GM18507 (cell line): ENCODE measurements at places on chromosomes 3 and 15.

DNA sequence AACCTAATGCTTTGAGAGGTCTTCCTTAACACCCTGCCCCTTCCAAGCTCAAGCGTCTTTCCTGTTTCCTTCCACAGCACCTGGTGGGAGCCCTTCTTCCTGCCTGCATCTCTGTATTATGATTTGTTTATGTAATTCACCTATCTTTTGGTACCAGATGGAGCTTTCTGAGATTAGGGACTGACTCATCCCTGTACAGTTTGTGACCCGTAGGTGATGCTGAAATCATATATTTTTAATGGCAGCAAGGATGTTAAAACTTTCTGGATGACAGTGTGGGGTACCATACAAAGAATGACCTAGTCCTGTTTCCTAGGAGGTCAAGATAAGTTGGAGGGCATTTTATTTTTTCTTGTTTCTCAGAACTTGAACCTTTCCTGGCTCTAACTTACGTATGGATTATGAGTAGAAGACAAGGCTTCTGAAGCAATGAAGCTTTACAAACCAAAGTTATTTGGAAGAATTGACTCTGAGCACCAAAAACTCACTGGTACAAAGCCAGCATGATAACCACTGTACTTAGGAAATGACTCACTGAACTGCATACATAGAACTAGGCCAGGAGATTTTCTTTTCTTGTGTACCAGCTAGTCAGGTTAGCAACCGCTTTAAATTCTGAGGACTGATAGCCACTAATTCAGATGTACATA lies 46.6 kb downstream of the HHLA2 start:
- no peak for DNase-seq

DNA sequence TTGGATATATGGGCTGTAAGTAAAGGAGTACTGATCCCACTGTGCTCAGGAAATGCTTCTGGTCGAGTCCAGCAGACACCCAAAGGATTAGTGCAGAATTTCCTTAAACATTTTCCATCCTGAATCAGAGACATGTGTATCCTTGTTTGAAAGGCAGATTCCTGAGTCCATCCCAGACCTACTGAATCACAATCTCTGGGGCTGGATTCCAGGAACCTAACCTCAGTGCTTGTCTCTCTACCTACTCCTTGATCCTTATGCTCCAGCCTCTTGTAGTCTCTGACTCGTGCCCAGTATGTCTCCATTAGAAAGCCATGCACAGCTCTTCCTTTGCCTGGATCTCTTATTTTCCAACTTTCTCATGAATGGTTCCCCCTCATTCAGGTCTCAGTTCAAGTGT lies 585.8 kb downstream of the NLGN1 start:
- DNase-seq, result no peak

DNA sequence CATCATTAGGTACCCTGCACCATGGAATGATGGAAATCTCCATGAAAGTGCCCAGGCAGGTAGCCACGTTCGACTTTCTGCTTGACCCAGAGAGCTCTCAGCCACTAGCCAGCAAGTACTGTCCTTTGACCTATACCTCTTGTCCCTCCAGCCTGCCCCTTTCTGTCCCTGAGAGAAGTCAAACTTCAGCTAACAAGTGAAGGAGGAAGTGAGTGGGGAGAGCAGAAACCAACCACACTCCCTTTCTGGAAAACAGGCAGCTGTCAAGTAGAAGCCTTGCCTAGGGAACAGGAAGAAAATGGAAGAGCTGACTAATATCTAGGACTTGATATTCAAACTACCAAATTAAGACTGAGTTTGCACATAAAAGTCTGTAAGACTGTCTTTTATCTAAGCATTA lies 30.3 kb upstream of the FSTL1 start:
- DNase-seq, result no peak

DNA sequence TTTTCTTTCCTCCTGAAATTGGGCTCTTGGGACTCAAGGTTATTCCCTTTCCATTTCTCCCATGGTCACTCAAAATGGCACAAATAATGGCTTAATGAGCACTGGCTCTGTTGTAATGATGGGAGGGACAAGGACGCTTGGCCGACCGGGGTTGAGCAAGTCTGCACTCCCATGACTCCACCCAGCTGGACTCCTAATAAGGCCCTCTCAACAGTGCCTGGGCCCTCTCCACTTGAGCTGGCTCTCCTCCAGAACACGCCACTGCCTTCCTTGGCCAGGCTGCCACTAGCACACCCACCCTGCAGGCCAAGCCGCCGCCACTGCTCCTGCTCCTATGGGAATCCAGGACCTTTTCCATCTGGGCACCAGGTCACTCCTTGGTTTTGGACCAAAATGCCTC lies 42.3 kb downstream of the ADCY5 start:
- DNase-seq, result no peak

DNA sequence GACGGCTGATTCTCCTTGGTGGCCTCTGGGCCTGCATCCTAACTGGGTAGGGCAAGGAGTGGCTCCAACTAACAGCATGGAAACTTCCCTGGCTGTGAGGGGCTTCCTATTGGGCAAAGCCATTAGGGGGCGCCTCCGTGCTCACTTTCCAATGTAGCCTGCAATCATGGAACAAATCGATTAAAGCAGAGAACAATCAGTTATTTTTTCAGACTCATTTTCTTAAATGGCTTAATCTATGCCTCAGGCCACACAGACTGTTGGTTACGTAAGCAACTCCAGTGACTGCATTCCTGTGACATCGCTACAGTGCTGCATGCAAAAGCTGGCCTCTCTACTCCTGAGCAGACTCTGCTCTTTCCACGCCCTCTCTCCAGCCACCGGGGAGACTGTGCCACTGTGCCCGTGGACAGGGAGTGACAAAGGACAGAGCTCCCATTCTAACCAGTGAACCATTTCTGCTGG lies 278.9 kb downstream of the KLF13 start:
- no peak for DNase-seq

- no peak for DNase-seq
Observed at GRCh38 chr3:130901463-130902204, 7.8 kb downstream of the ATP2C1 start.

- no peak for DNase-seq
Observed at GRCh38 chr3:47418167-47419082, 37.6 kb downstream of the PTPN23 start.

- DNase-seq, result no peak
Observed at GRCh38 chr3:134080761-134081160, 51.0 kb upstream of the SLCO2A1 start.

GRCh38 chr3:68163062-68163461 lies 508.6 kb upstream of the SUCLG2 start:
- no peak for DNase-seq

GRCh38 chr3:71684046-71684756 lies 41.0 kb downstream of the EIF4E3 start:
- no peak for DNase-seq

DNA sequence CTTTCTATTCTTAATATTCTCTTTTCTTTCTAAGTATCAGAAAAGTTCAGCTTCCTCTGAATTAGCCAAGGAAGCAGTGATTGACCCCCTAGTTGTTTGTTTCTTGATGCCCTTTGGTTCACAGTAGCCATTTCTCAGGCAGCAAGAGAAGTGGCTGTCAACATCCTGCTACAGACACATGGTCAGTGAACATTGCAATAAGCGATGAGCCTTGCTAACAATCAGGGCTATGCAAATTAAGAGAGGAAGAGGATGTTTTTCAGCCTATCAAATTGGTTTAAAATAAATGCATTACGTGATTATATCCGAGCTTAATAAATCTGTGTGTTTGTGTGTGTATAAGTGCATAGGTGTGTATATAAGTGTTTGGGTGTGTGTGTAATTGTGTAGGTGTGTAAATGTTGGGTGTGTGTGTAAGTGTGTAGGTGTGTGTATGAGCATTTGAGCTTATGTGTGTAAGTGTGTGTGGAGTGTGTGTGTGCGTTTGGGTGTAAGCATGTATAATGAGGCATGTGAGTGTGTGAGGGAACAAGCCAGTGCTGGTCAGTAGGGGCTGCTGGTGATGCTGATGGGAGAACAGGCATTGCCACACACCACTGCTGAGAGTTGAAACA lies 78.1 kb upstream of the XCR1 start:
- no peak for DNase-seq

GRCh38 chr15:64478863-64479262 lies 18.5 kb downstream of the ZNF609 start:
- no peak for DNase-seq

DNA sequence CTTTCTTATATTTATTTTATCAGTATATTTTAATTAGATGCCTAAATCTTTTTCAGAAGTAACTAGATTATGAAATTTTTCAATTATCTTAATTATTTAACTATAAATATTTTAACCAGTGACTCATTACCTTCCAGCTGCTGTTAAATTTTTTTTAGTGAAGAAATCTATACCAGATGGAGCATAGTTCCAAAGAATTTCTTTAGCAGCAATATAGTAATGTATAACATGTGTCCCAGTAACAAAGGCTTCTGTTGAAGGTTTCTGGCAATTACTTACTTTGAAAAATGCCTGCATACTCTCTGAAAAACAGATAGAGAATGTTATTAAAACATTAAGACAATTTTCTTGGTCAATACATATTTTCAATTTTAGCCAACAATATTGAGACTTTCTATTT lies 45.1 kb upstream of the CP start:
- DNase-seq, result no peak

- no peak for DNase-seq
Observed at GRCh38 chr3:192841428-192841827, 76.2 kb downstream of the MB21D2 start.

DNA sequence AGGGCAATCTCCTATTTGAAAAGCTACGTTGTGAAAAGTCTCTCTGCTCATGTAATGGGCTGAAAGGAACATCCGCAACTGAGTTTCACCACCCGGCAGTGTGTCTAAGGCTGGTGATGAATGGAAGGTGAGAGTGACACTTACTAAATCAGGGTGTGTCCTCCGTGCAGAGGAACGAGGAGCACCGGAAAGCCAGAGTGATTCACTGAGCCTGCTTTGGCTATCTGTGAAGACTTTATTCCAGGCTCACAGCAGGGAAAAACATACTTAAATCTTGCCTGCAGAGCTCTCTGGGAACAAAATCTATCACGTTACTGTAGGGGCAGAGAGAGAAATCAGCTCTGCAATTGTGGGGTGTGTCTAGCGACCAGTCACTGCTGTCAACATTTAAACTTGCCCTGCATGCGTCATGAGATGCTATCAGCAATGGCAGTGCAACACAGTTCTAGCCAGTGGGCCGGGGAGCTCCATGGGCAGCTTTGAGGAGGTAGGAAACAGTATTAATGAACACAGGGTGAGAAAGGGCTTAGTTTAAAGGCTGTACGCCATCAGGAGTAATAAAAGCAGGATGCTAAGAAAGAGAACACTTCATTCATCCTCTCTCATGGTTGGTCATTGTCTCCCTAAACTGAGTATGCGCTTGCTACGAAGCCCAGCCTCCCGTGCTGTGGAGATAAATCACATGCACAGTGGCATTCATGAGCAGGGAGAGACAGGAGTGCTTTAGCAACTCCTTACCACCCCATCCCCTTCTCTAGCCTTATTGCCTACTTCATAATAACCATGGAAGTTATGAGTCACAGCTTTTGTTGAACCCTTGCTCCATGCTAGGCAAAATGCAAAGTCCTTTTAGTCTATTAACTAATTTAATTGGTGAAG lies 542.7 kb upstream of the ADAMTS9 start:
- no peak for DNase-seq

DNA sequence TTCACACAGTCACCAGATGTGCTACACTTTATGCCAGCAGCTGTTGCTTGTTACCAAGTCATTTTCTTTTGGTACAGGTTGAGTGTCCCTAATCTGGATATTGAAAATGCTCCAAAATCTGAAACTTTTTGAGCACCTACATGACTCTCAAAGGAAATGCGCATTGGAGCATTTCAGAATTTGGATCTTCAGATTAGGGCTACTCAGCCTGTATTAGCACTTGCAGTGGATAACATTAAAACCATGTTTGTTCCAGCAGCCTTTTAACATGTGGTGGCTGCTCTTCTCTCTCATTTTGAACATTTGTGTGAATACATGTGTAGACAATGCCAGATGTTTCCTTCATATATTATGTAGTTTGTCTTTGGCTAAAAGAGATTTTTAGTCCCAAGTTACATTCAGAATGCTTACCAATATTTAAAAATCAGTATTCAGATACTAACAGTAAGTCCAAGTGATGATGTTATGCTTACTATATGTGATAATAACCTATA lies 230.9 kb upstream of the UBE2E1 start:
- DNase-seq, result no peak

- DNase-seq, result no peak
Observed at GRCh38 chr3:192897005-192897404, 20.7 kb downstream of the MB21D2 start.

- no peak for DNase-seq
Observed at GRCh38 chr3:188656196-188656982, 502.4 kb downstream of the LPP start.

DNA sequence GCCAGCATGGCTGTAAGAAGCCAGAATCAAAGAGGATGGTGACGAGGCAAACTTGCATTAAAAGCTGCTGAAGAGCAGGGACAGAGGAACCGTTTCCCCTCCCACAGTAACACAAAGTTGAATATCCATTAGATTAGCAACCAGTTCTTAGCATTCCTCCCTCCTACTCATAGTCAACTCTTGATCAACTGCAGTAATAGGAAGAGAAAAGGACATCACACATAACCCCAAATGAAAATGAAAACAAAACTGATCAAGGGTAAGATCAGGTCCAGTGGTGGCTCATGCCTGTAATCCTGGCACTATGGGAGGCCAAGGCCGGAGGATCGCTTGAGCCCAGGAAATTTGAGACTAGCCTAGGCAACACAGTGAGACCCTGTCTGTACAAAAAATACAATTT lies 165.2 kb downstream of the GREM1 start:
- no peak for DNase-seq

GRCh38 chr15:26722621-26723160 lies 50.2 kb downstream of the GABRB3 start:
- DNase-seq, result no peak

- DNase-seq, result no peak
Observed at GRCh38 chr3:32340611-32341365, 50.9 kb upstream of the CMTM7 start.

DNA sequence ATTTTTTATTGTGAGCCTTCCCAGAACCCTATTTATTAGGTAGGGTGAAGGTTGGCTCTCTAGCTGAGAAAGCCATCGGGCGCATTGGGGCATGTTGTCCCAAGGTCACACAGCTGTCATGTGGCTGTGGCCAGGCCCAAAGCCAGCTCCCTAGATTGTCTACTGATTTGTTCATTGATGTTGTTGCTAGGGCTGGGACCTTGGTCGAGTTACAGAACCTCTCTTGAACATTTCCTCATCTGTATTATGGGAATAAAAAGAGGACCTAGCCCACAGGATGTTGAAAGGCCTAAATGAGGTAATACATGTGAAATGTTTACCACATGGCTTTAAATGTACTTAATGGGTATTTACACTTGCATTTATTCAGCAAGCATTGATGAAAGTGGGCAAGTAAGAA lies 252.5 kb downstream of the SUCLG2 start:
- no peak for DNase-seq

DNA sequence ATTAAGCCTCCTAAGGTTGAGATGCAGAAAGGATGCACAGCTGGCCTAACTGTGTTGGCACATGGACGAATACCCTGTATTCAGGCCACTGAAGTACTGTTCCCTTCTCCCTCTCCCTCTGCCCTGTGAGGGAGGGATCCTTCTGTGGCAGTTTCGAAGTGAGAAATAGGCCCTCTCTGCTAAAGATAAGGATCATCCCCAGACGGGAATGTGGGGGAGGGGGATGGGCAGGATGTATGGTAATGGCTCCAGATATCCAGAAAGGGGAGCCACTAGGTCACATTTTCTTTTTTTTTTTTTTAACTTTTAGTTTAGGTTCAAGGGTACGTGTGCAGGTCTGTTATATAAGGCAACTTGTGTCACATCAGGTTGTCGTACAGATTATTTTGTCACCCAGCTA lies 463.1 kb downstream of the TBL1XR1 start:
- DNase-seq, result no peak

- DNase-seq, result no peak
Observed at GRCh38 chr15:98917417-98917816, 90.2 kb downstream of the PGPEP1L start.

GRCh38 chr3:102715030-102715697 lies 280.3 kb downstream of the ZPLD1 start:
- peak; percentile 11 for DNase-seq
